Stimulated activated CD4-positive, alpha-beta T cell treated with anti-CD3 and anti-CD28 coated beads, TNF-alpha, amount 100 ng/mL, for 24 hours (primary cell): ENCODE measurements at places on chromosomes 12 and 14.
A peak's percentile ranks its signal among the peaks of the same experiment; 100 is the strongest.

DNA sequence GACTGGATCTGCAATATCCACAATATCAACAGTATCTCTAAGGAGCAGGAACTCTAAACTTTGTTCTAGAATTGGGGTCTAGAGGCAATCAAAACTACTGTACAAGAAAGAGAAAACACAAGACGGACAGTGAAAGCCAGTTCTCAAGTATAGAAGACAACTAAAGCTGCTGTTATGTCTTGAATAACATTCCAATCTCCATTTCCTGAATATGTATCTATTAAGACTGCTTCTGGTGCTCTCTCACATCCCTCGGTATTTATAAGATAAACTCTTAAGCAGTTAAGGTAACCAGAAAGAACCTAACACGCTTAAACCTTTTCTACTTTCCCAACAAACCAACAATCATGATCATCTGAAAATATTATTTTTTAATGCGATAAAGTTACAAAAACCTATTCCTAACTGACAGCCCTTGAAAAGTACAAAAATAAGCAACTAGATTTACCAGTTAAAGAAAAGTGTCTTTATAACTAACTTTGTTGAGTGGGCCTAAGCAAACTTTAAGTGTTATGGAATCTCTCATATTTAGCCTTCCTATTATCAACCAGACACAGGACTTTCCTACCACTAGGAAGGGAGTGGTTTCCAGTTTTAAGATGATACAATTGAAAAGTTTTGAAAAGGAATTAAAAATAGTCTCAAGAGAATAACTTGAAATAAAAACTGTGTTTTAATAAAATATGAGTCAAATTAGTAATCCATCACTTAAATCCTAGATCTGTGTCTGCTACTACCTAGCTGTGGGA is 30.7 kb downstream of the NUMB start:
- no peak for DNase-seq

DNA sequence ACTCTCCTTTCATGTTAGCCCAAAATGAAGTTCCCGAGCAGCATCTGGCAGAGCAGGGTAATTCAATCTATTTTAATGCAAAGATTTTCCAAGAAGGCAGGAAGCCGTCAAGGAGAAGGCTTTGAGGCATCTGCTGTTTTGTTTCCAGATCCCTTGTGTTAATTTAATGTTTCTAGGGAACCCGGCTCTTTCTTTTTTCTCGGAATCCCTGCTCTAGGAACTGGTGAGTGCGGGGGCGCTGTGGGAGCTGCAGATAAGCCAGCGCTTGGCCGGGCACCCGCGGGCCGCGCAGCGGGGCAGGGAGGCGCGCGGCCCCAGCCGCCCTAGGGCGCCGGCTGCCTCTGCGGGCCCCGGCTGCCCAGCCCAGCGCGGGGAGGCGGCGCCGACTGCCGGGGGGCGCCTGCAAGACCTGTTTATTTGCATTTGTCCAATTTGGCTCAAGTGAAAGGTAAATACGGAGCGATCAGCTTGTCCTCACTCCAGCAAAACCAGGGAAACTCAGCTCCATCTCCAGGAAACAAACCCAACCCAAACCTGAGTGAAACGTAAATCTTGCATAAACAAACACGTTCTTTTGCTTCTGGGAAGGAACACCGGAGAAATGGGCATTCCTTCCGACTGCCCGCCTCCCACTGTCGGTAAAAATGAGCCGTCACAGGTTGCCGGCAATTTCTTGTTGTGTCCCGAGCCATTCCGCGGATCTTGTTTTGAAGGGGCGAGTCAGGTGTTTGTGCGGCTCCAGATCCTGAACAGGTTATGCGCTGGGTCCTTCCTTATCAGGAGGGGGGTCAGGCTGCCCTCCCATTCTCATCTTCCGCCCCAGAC is 65.1 kb downstream of the CRADD start:
- peak; percentile 49 for DNase-seq

GRCh38 chr14:40909906-40910305 is 696.8 kb upstream of the LRFN5 start:
- DNase-seq: no peak

GRCh38 chr12:111274777-111275176 is 94.1 kb downstream of the PHETA1 start:
- DNase-seq: no peak

GRCh38 chr12:125300249-125300648 is 235.0 kb downstream of the AACS start:
- no peak for DNase-seq

DNA sequence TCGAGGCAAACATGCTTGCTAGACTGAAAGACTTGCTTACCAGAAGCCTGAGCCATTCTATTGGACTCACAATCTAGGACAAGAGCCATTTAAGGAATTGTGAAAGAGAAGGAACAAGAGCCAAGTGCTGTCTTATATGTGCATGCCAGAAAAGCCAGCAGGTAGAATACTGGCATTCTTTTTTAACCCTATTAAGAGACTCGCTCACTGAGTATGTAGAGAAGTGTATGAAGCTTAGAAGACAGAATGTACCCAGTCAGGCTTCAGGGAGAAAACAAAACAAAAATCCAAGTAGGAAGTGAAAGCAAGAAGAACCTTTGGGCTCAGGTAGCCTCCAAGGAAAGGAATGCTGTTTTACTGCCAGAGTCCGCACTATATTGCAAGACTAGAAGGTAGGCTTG is 65.9 kb downstream of the DCAF5 start:
- no peak for DNase-seq
